ENCODE measurements at places on chromosomes 2 and 18.
A peak's percentile ranks its signal among the peaks of the same experiment; 100 is the strongest.

DNA sequence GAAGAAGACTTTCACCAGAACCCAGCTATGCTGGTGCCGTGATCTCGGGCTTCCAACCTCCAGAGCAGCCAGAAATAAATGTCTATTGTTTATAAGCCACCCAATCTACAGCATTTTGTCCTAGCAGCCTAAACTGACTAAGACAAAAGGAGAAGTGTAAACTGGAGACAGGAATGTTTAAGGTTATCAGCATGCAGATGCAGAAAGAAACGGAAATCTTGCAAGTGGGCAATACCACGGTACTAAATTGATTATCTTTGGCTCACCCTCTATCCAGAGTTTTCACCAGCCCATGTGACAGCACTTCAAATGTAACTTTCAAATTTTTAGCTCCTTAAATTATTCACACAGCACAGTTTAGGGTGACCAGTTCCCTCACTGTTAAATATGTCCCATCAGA lies 5.7 kb upstream of the CAPN14 start:
- no peaks in the 10 kb centered on the region for H3K27me3 ChIP-seq
- DNase-seq: no peak
- H3K4me1 ChIP-seq: no peaks in the 10 kb centered on the region
- no peak overlapping the region for H3K4me3 ChIP-seq
- no peak overlapping the region for H3K27ac ChIP-seq
- H3K36me3 ChIP-seq: no peaks in the 10 kb centered on the region

DNA sequence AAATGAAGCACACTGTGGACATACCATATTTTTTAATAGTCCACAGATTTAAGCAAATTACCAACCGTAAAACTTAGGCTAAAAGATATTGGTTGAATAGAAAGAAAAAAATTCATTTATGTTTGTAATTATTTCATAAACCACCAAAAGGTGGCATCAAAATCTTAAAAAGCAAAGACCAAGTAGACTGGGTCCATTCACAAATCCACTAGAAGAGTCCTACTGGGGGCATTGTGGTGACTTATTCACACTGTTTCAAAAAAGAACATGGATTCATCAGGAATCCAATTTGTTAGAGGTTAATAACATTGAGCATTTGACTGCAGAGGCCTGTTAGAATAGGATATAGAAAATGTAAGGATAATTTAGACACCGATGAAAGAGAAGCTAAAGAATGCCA lies 194.9 kb upstream of the KYNU start:
- no peaks in the 10 kb centered on the region for H3K4me1 ChIP-seq
- DNase-seq: no peak
- no peaks in the 10 kb centered on the region for H3K36me3 ChIP-seq
- H3K27ac ChIP-seq: no peak overlapping the region

- no peaks in the 10 kb centered on the region for H3K27me3 ChIP-seq
- no peak overlapping the region for H3K4me3 ChIP-seq
- no peaks in the 10 kb centered on the region for H3K36me3 ChIP-seq
- DNase-seq: no peak
Measured at GRCh38 chr2:69529480-69529879, 92.2 kb upstream of the NFU1 start.

DNA sequence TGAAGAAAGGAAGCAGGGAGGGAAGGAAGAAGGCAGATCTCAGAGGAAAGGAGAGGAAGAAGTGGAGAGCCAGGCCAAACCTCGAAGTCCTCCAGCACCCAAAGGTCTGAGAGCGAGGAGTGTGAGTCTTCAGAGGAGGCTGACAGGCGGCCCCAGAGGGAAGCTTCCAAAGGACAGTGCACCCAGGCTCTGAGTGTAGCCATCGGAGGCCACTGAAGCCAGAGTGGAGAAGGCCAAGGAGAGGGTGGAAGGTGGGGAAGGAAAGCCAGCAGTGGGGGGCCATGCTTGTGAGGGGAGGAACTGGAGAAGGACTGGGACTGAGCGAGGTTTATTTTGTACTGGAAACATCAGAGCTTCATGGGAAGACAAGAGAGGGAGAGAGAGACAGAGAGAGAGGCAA lies 6.0 kb downstream of the ATP6V1B1 start:
- DNase-seq: no peak
- no peaks in the 10 kb centered on the region for H3K36me3 ChIP-seq
- H3K27ac ChIP-seq: no peak overlapping the region
- no peaks in the 10 kb centered on the region for H3K27me3 ChIP-seq
- no peak overlapping the region for H3K4me3 ChIP-seq

- peak overlapping the region; percentile 82 for H3K27ac ChIP-seq
- peaks cover 30% of the 10 kb centered on the region for H3K27me3 ChIP-seq
- H3K4me3 ChIP-seq: peak overlapping the region; percentile 49
- no peaks in the 10 kb centered on the region for H3K36me3 ChIP-seq
- DNase-seq: no peak
Measured at GRCh38 chr18:5894611-5895298, 567 bp downstream of the TMEM200C start.

- peaks cover 24% of the 10 kb centered on the region for H3K4me1 ChIP-seq
- no peaks in the 10 kb centered on the region for H3K36me3 ChIP-seq
- H3K4me3 ChIP-seq: no peak overlapping the region
- peak overlapping the region; percentile 50 for H3K27ac ChIP-seq
Measured at GRCh38 chr2:74383254-74383653, 3.1 kb upstream of the DCTN1 start.

DNA sequence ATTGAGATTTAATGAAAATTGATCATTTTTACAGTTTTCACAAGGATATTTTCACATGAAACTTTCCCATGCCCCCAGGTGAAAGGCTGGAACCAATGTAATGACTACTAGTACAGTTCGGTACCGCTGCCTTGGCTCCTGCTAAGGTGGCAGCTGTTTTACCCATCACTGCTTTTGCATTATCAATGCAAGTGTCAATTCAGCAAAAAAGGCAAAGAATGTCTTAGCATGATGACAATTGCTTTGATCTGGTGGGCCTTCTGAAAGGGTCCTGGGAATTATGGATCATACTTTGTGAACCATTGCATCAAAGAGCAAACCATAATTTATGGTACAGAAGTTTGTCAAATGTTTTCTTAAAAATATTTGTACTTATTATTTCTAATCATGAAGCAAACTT lies 107.2 kb downstream of the KYNU start:
- H3K4me1 ChIP-seq: no peaks in the 10 kb centered on the region
- no peak overlapping the region for H3K4me3 ChIP-seq
- H3K27ac ChIP-seq: no peak overlapping the region
- H3K36me3 ChIP-seq: no peaks in the 10 kb centered on the region
- DNase-seq: no peak

- DNase-seq: no peak
- H3K4me1 ChIP-seq: no peaks in the 10 kb centered on the region
- H3K27me3 ChIP-seq: no peaks in the 10 kb centered on the region
- no peaks in the 10 kb centered on the region for H3K36me3 ChIP-seq
Measured at GRCh38 chr2:65686928-65687521, 254.6 kb upstream of the SPRED2 start.

GRCh38 chr2:172098650-172099471 lies 3.8 kb downstream of the DLX2 start:
- peaks cover 29% of the 10 kb centered on the region for H3K4me1 ChIP-seq
- peak overlapping the region; percentile 20 for H3K4me3 ChIP-seq
- no peak overlapping the region for H3K27ac ChIP-seq
- H3K27me3 ChIP-seq: peaks cover 36% of the 10 kb centered on the region
- no peaks in the 10 kb centered on the region for H3K36me3 ChIP-seq

DNA sequence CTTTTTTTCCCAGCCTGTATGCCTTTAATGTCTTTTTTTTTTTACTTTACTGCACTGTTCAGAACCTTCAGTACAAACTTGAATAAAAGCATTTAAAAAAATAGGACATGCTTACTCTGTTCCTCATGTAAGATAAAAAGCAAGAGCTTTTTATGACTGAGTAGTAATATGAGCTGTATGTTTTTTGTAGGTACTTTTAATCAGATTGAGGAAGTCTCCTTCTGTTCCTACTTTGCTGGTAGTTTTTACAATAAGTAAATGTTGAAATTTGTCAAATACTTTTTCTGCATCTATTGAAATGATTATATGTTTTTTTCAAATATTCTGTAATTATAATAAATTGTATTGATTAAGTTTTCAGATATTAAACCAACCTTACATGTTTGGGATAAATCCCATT lies 189.8 kb downstream of the FAM210A start:
- H3K27me3 ChIP-seq: no peaks in the 10 kb centered on the region
- H3K4me3 ChIP-seq: no peak overlapping the region
- H3K4me1 ChIP-seq: peaks cover 7% of the 10 kb centered on the region
- H3K27ac ChIP-seq: no peak overlapping the region
- no peak for DNase-seq
- no peaks in the 10 kb centered on the region for H3K36me3 ChIP-seq

DNA sequence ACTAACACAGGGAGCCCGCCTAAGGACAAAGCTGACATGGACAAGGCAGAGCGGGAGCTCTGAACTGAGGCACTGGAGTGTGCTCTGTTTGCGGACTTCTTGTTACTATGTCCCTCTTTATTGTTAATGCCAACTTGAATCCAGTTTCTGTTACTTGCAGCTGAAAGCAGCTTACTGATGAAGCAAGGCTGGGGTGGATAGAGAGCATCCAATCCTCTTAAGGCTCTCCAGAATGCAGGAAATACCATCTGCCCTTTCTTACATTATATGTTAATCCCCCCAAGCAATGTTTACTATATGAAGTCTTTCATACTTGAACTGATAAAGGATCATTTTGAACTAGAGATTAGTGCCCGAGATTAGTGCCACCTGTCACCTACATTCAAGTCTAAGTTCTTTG lies 9.4 kb downstream of the FAM210A start:
- no peaks in the 10 kb centered on the region for H3K27me3 ChIP-seq
- no peaks in the 10 kb centered on the region for H3K4me1 ChIP-seq
- no peak overlapping the region for H3K4me3 ChIP-seq
- DNase-seq: no peak

DNA sequence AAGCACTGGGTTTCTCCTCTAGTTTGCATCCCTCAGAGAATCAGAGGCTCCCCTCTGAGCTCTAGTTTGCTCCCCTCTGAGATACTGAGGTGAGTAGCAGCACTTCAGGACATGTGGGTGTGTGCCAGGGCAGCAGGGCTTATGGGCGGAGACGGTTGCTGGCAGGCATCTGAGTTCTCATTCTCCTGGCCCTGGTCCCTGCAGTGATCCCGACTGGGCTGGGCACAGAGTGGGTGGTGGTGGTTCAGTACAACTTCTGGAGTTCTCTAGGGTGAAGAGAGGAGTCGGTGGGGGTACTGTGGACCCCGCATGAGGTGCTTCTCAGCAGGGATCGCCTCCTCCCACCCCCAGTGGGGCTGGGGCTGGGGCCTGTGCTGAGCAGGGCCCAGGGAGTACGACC lies 47.9 kb downstream of the BOLA3 start:
- H3K4me3 ChIP-seq: no peak overlapping the region
- H3K36me3 ChIP-seq: peaks cover 8% of the 10 kb centered on the region
- no peak overlapping the region for H3K27ac ChIP-seq
- DNase-seq: no peak
- H3K27me3 ChIP-seq: no peaks in the 10 kb centered on the region

GRCh38 chr2:187263675-187264560 lies 184.1 kb downstream of the CALCRL start:
- no peaks in the 10 kb centered on the region for H3K27me3 ChIP-seq
- H3K4me3 ChIP-seq: no peak overlapping the region
- no peaks in the 10 kb centered on the region for H3K36me3 ChIP-seq
- no peak for DNase-seq
- no peaks in the 10 kb centered on the region for H3K4me1 ChIP-seq

GRCh38 chr18:71105994-71106546 lies 817.2 kb downstream of the SOCS6 start:
- H3K27me3 ChIP-seq: no peaks in the 10 kb centered on the region
- no peak overlapping the region for H3K4me3 ChIP-seq
- H3K27ac ChIP-seq: no peak overlapping the region
- no peaks in the 10 kb centered on the region for H3K4me1 ChIP-seq
- no peak for DNase-seq

- H3K36me3 ChIP-seq: no peaks in the 10 kb centered on the region
- H3K4me1 ChIP-seq: no peaks in the 10 kb centered on the region
- no peaks in the 10 kb centered on the region for H3K27me3 ChIP-seq
Measured at GRCh38 chr2:239282448-239283287, 118.2 kb downstream of the HDAC4 start.

- H3K4me1 ChIP-seq: no peaks in the 10 kb centered on the region
- H3K27ac ChIP-seq: no peak overlapping the region
- no peak overlapping the region for H3K4me3 ChIP-seq
Measured at GRCh38 chr2:2827046-2827636, 496.1 kb upstream of the MYT1L start.

GRCh38 chr2:229153951-229154350 lies 117.1 kb downstream of the PID1 start:
- no peaks in the 10 kb centered on the region for H3K27me3 ChIP-seq
- H3K27ac ChIP-seq: no peak overlapping the region
- H3K4me3 ChIP-seq: no peak overlapping the region

DNA sequence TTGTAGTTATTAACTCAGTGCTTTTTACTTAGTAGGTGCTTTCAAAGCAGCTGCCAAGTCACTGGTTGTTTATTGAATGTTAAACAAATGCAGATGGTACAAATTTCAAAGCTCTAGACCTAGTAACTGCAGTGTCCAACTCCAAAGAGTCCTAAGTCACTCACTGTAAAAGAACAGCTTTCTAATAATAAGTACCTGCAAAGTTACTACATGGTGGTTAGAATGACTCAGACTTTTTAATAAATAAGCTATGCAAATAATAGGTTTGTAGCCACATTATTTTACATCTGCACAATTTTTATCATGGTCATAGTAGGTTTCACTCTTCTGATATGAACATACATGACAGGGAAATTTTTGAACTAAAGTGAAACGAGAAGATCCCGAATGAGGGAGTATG lies 1620.4 kb upstream of the CELF4 start:
- H3K27ac ChIP-seq: no peak overlapping the region
- no peak overlapping the region for H3K4me3 ChIP-seq
- H3K27me3 ChIP-seq: no peaks in the 10 kb centered on the region
- no peaks in the 10 kb centered on the region for H3K4me1 ChIP-seq
- no peaks in the 10 kb centered on the region for H3K36me3 ChIP-seq

DNA sequence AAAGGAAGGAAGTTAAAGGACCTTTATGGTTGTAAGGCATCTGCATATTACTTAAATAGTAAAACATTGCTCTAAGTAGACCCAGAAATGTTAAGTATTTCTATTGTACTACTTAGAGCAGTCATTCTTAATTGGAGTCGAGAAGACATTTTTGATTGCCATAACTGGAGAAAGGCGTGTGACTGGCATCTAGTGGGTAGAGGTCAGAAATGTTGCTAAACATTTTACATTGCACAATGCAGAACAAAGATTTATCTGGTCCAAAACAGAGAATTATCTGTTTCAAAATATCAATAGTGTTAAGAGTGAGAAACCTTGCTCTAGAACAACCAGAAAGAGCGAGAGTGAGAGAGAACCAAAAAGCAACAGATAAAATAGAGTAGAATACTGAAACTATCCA lies 23.3 kb upstream of the ROCK1 start:
- H3K4me3 ChIP-seq: no peak overlapping the region
- no peaks in the 10 kb centered on the region for H3K36me3 ChIP-seq
- H3K27me3 ChIP-seq: no peaks in the 10 kb centered on the region
- no peaks in the 10 kb centered on the region for H3K4me1 ChIP-seq
- H3K27ac ChIP-seq: no peak overlapping the region
